ENCODE measurements at places on chromosomes 13 and 19. TPM values are rescaled to one million over a fixed set of nuclear protein-coding genes. Genes with fewer than 3 reads are reported as not detected.

HSPBP1 gene
- total RNA-seq: 20.1 TPM

SHFL gene
- total RNA-seq: 26.0 TPM

TEX26 gene
- 0.38 TPM for total RNA-seq

BRSK1 gene
- total RNA-seq: 7.2 TPM

CEACAM19 gene
- 7.8 TPM for total RNA-seq

UHRF1 gene
- total RNA-seq: 2.2 TPM

SLC15A1 gene
- total RNA-seq: not detected

KISS1R gene
- total RNA-seq: not detected

WDR87 gene
- not detected for total RNA-seq

MAB21L1 gene
- total RNA-seq: 0.14 TPM

FGF22 gene
- total RNA-seq: 0.37 TPM

SAE1 gene
- total RNA-seq: 57.4 TPM
